Immature natural killer cell (primary cell): ENCODE measurements at places on chromosomes 5 and 9. TPM values are rescaled to one million over a fixed set of nuclear protein-coding genes. Genes with fewer than 3 reads are reported as not detected.

Gene CDX1
- not detected for polyA plus RNA-seq

Gene SIL1
- 22.0 TPM for polyA plus RNA-seq

Gene PRELID2
- polyA plus RNA-seq = 1.9 TPM

Gene PRDM9
- polyA plus RNA-seq = not detected

Gene DAB2IP
- 0.06 TPM for polyA plus RNA-seq

Gene FGF1
- polyA plus RNA-seq = not detected

Gene ZNF300
- polyA plus RNA-seq = 0.40 TPM

Gene C5orf58
- polyA plus RNA-seq = not detected

Gene DMGDH
- polyA plus RNA-seq = not detected

Gene CTNND2
- polyA plus RNA-seq = not detected

Gene AFF4
- 31.8 TPM for polyA plus RNA-seq

Gene SLC6A7
- not detected for polyA plus RNA-seq

Gene SARDH
- 0.08 TPM for polyA plus RNA-seq

Gene CCL19
- polyA plus RNA-seq = not detected

Gene SLC36A3
- polyA plus RNA-seq = not detected

Gene PCDHB7
- polyA plus RNA-seq = not detected

Gene IFNK
- not detected for polyA plus RNA-seq

Gene TLX3
- not detected for polyA plus RNA-seq

Gene PCDH12
- polyA plus RNA-seq = 0.17 TPM

Gene GRIN1
- not detected for polyA plus RNA-seq

Gene PRKAA1
- 39.8 TPM for polyA plus RNA-seq

Gene HAVCR1
- polyA plus RNA-seq = 0.59 TPM

Gene CCNG1
- 67.5 TPM for polyA plus RNA-seq

Gene ST8SIA4
- polyA plus RNA-seq = 15.7 TPM

Gene PPP2R2B
- 35.6 TPM for polyA plus RNA-seq

Gene ANKHD1
- 86.1 TPM for polyA plus RNA-seq

Gene PCDHGA6
- polyA plus RNA-seq = not detected

Gene DRD1
- polyA plus RNA-seq = not detected

Gene GALNT12
- 1.7 TPM for polyA plus RNA-seq
